ENCODE measurements at places on chromosomes 16 and 17. TPM values are rescaled to one million over a fixed set of nuclear protein-coding genes. Genes with fewer than 3 reads are reported as not detected.

The IRF8 gene
- polyA plus RNA-seq = not detected

DNA sequence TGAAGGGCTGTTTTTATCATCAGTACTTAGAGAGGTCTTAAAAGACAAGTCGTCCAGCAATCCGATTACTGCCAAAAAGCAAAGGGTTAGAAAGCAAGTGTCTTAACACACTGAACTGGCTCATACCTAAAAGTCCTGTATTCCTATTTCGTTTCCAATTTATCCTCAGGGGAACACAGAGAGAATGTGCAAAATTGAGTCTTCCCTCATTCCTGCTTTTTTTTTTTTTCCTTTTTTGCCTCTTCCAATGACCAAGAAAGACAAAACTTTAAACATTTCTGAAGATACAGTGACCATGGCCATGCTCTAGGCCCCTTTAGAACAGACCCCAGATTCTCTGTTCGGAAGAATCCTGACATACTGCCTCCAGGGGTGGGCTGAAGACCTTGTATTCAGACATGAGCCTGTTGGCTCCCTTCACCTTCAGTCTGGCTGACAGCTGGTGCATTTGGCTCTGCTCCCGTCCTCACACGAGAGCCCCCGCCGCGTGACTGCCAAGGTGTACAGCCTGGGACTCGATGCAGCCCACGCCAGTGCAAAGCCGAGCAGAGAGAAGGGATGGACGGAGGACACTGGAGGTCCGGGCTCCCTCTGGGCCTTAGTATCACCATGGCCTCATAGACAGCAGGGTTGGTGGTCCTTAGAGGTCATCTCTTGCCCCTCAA, 47.0 kb downstream of the COTL1 start:
- no peak for DNase-seq

DNA sequence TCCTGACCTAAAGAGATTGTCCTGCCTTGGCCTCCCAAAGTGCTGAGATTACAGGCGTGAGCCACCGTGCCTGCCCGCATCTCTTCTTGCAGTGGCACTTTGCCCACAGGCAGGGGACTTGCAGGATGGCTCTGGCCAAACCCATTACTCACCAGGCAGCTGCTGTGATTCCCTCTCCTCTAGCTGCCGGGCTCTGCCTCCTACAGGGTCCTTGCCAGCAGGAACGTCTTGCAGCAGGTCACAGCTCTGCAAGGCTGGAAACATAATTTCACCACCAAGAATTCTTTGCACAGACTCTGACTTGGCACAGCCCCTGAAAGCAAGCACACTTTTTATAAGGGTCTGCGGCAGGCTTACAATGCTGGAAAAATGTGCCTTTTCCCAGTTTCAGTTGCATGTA, 20.3 kb downstream of the COX4I1 start:
- no peak for DNase-seq

- DNase-seq = no peak
Observed at GRCh38 chr16:5895976-5896375, 798.4 kb upstream of the EEF2KMT start.

GRCh38 chr17:37079735-37080134, 131.0 kb downstream of the AATF start:
- DNase-seq = no peak

All from AG04450 (cell line).